ENCODE measurements at places on chromosomes 12 and 14.

- DNase-seq: no peak
Observed at GRCh38 chr12:131883521-131883900, 10.9 kb upstream of the ULK1 start.

GRCh38 chr12:100737168-100737567, 57.4 kb upstream of the ANO4 start:
- DNase-seq: no peak

GRCh38 chr12:13088496-13088895, 15.0 kb downstream of the GSG1 start:
- DNase-seq: no peak

- peak; percentile 42 for DNase-seq
Observed at GRCh38 chr14:76964695-76965094, 63.8 kb downstream of the IRF2BPL start.

- no peak for DNase-seq
Observed at GRCh38 chr12:96422192-96422591, 22.0 kb upstream of the CDK17 start.

All from stimulated activated CD4-positive, alpha-beta T cell treated with anti-CD3 and anti-CD28 coated beads, Interleukin-12 subunit alpha, Interleukin-12 subunit beta, amount 100 ng/mL, for 24 hours (primary cell).